ENCODE measurements at places on chromosomes 2 and 18. TPM values are rescaled to one million over a fixed set of nuclear protein-coding genes. Genes with fewer than 3 reads are reported as not detected.

The CNTNAP5 gene
- not detected for total RNA-seq

The TNFAIP6 gene
- 89.5 TPM for total RNA-seq

The ACADL gene
- 0.83 TPM for total RNA-seq

The KLHL29 gene
- 2.5 TPM for total RNA-seq

The RELCH gene
- total RNA-seq: 25.6 TPM

The POLE4 gene
- total RNA-seq: 28.2 TPM

The MATN3 gene
- total RNA-seq: 1.1 TPM

The EMILIN2 gene
- 25.3 TPM for total RNA-seq

The PHOSPHO2 gene
- 1.2 TPM for total RNA-seq

The PROKR1 gene
- total RNA-seq: not detected

The PJVK gene
- total RNA-seq: 0.60 TPM

Measured in smooth muscle cell of the coronary artery (primary cell).